Esophagus squamous epithelium (tissue), 5 donors: ENCODE measurements at places on chromosomes 12 and 14.

- no peak for DNase-seq
These were observed 117.4 kb upstream of the SOX5 start for GRCh38 chr12:24066865-24067264.

- no peak for DNase-seq
These were observed 79.9 kb downstream of the CHGA start for GRCh38 chr14:93002851-93003298.

- no peak for DNase-seq
These were observed 215.9 kb upstream of the BMP4 start for GRCh38 chr14:54172562-54172961.

- no peak for DNase-seq
These were observed 616.5 kb downstream of the TRHDE start for GRCh38 chr12:72888693-72889092.

- no peak for DNase-seq
These were observed 40.9 kb downstream of the TMEM30B start for GRCh38 chr14:61240206-61240605.

- DNase-seq: no peak
These were observed 32.7 kb downstream of the KDM5A start for GRCh38 chr12:356276-356988.

DNA sequence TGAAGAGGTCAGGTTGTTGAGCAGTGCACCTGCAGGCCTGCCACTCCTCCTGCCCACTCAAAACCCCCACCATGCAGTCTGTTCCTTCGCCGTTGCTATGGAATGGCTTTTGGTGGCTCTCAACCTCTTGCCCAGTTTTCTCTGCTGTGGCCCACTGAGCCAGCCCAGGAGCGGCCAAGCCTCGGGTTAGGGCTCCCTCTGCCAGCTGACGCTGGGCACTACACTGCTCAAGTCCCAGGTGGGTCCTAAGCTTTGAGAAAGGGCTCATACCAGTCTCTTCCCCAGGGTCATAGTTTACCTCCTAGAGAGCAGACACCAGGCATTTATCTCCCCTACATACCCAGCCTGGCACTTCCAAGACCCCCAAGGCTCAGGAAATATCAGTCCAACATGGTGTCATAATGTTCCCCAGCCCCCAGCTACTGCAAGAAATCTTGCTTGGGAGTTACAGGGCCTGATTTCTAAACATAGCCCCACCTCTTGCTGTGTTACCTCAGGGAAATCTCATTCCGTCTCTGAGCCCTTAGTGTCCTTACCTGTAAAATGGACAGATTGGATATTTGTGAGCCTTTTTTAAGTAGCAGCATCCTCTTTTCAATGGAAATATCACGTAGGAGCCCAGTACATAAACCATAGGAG lies 59.4 kb downstream of the TSPAN11 start:
- DNase-seq: no peak

- no peak for DNase-seq
These were observed 292.6 kb downstream of the C12orf75 start for GRCh38 chr12:105622846-105623736.

DNA sequence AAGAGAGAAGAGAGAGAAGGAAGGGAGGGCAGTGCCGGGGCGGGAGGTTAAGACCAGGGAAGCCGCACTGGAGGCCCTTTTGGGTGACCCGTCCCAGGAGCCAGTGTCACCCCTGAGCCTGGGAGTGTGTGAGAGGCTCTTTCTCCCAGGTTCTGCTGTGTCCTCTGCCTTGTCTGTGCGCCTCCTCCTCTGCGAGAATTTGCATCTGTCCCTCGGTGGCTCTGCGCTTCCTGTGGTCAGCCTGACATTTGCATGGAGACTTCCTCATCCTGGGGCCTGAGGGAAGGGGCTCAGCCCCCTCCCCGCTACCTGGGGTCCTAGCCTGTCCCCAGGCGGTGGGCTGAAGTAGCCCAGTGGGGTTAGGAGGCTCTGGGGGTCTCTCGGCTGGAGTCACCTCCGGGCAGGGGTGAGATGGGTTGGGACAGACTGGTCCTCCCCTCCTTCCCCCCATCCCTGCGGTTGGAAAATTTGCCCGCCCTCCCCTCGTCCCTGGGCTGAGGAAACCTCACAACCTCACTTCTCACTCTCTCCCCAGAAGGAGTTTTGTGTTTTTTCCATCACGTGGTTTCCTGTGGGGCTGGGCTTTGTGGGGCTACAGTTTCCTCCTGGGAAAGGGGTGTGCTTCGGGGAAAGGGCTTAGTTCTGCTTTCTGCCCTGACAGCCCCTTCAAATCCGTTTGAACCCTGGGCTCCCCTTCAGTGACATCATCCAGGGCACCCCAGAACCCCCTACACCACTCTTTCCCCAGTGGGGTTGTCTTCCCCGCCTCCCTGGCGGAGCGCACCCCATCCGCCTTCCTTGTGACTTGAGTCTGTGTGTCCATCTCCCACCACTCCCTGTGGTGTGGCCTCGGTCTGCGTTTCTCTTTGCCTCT lies 2.5 kb downstream of the PTPN6 start:
- no peak for DNase-seq

GRCh38 chr14:31229638-31230572 lies 22.3 kb upstream of the HECTD1 start:
- DNase-seq: peak; percentile 12

DNA sequence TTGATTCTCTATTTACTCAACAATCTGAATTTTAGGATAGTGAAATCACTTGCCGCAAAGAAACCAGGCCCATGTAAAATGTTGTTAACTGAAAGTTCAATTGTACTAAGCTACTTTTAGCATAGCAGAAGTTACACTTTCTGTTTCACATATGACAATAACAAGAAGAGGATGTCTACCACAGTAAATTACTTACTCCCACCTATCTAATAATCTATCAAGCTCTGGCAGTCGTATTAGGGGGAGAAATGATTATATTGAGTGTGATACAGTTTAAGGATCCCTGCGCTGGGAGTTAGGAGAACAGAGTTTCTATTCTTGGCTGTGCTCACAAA lies 66.5 kb upstream of the CAND1 start:
- no peak for DNase-seq
